Right atrium auricular region (tissue), 2 donors: ENCODE measurements at places on chromosomes 3 and 15. TPM values are rescaled to one million over a fixed set of nuclear protein-coding genes. Genes with fewer than 3 reads are reported as not detected.

GRCh38 chr15:90113166-90113565 lies 10.9 kb upstream of the IDH2 start:
- DNase-seq: no peak

Gene AMOTL2
- 119 TPM for total RNA-seq

Gene KLF13
- 52.8 TPM for total RNA-seq

GRCh38 chr3:111032677-111033076 lies 38.9 kb upstream of the NECTIN3 start:
- DNase-seq: no peak

DNA sequence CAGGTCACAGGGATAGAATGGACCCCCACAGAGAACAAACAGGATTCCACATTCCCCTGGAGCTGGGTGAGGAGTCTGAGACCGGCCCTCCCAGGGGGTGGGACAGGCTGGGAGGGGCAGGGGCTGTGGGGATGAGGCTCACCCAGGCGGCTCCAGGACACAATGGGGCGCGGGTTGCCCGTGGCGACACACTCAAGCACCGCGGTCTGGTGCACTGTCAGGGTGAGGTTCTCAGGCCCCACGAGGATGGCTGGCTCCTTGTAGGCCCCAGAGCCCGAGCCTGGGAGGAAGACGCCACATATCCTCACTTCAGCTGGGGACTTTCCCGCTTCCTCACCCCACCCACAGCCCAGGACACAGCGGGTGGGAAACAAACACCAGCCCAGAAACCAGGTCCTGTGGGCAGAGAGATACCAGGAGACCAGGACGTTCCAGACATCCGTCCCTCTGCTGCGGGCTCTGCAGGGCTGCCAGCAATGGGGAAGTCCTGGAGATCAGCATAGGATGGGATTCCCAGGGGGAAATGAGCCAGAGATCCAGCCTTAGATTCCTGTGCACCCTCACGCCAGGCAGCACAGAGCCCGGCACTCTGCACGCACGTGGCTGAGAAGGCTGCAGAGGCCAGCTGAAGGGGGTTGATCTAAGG lies 30.2 kb downstream of the RNU5B-1 start:
- DNase-seq: no peak

DNA sequence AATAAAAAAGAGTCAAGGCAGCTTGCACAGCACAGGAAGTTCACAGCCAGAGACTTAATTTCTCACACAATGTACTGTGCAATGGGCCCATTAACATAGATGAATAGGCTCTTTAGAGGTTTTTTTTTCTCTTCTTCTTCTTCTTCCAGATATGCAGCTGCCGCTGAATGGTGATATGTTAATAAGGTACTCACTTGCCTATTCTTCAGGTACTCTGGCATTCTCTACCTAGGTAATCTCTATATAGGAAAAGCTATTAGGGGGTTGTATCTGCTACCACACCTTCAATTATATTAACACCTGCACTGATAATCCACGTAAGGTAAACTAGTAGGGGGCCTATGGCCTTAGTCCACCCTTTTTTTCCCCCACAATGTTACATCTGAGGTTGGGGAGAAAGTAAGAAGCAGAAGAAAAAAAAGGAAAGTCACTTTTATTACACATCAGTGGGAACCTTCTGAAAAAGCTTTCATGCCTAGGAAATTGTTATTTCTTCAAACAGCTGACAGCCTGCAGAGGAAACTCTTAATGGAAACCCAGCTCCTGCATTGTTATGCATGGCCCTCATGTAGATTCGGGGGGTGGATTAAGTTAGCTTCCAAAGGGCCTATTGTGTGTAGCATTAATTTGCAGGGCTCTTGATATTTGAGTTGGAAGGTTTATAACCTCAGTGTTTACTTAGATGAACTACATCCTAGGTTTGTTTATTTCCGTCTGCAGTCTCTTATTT lies 525.5 kb downstream of the ZIC1 start:
- DNase-seq: no peak

GRCh38 chr3:158407844-158408517 lies 163.0 kb upstream of the MLF1 start:
- no peak for DNase-seq
